NCI-H2171 (cell line): ENCODE measurements at places on chromosomes 1 and 21.

- DNase-seq, result no peak
Measured at GRCh38 chr1:226575739-226576378, 27.3 kb downstream of the STUM start.

DNA sequence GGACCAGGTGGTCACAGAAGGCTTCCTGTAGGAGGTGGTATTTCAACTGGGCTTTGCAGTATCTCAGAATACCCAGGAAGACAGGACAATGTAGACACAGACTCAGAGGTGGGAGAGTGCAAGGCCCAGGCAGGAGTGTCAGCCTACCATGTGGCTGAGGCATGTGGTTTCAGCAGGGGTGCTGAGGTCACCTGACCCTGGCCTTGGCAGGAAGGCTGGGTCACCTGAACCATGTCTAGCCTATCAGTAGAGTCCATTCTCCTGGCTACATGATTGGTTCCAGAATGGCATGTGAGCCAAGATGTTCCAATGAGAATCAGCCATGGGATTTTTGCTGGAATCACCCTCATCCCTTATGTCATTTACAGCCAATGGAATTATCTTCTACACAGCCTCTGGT, 169.4 kb downstream of the ACTL8 start:
- no peak for DNase-seq

DNA sequence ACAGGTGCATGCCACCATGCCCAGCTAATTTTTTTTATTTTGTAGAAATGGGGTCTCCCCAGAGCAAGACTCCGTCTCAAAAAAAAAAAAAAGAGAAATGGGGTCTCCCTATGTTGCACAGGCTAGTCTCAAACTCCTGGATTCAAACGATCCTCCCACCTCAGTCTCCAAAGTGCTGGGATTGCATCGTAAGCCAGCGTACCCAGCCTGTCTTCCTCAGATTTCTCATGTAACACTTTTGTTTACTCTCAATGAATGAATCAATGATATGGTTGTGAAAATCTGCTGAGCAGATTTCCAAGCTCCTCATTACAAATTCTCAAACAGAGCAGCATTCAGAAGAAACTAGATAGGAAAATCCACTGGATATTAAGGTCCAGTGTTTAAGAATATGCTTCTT, 6.6 kb downstream of the CMPK1 start:
- no peak for DNase-seq

DNA sequence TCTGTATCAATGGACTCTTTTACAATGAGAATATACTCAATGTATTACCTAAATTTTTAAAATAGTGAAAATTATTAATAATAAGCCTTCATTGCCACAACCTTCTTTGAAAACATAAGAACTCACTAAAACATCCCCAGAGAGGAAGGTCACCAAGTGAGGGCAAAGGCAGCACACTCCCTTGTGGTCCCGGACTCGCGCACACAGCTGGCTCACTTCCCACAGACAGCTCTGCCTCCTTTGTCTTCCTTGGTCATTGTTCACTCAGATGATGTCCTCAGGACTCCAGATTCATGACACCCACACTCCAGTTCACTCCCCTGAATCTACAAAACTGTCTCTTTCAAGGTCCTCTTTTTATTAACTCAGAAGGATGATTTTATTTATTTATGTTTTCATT, 19.2 kb upstream of the UBR4 start:
- no peak for DNase-seq

GRCh38 chr1:203478231-203478630, 2.6 kb downstream of the PRELP start:
- DNase-seq, result no peak

DNA sequence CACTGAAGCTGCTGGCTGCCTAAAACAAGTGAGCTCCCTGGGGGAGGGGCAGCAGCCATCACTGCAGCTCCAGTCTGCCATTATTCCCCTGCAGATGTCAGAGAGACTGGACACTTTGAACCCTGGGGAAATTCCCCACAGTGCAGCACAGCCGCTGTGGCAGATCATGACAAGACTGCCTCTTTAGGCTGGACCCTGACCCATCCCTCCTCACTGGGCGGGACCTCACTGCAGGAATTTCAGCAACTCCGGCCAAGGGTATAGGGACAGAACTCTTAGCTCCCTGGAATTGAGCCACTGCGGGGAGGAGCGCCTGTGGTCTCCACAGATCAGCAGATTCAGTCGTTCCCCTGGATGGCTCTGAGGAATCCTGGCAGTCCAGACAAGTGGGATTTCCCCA, 964.6 kb downstream of the BRINP3 start:
- DNase-seq, result no peak

- no peak for DNase-seq
Measured at GRCh38 chr1:56311766-56312165, 267.6 kb downstream of the PLPP3 start.

DNA sequence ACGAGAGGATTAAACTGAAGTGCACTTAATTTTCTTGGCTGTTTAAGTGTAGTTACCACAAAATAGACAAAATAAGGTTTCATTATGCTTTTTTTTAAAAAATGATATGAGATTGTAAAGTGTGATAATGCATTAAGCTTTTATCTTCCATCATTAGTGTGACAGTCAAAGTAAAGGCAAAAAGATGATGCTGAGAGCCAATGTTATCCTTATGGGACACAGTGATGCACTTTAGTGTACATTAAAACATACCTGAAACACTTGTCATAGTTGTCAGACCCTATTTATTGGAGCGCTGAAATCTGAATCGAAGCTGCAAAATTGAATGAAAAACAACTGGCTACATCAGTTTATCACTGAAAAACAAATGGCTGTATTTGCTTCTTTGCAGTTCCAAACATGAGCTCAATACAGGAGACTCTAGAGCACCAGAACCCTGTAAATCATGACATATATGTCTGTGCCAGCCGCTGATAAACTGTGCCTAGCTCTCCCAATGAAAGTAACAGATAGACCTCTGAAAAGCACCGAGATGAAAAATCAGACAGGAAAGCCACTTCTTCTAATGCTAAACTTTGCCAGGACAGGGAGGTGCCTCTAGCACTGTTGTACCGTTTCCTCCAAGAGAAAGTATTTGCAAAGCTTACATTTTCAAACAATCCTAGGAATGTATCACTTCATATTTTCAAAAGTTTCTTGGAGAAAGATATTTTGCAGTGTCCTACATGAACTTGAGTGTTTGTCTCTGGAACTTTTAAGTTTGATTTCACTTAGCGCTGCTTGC, 120.7 kb upstream of the TMPRSS15 start:
- no peak for DNase-seq

DNA sequence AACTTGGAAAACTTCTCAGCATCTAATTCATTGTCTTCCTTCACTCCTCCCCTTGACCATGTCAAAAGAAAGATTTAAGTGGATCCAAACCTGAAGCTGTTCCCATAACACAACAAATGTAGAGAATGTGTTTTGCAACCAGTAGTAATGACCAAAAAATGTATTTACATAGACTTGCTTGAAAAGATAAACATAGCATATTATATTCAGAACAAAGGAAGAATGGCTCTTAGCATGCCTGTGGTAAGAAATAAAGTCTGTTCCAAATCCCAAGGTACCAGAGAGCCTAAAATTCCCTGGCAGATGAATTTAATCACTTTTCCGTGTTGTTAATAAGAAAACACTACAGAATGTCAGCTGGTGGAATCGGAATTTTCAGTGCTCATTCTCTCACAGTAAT, 36.8 kb downstream of the FMO3 start:
- no peak for DNase-seq

DNA sequence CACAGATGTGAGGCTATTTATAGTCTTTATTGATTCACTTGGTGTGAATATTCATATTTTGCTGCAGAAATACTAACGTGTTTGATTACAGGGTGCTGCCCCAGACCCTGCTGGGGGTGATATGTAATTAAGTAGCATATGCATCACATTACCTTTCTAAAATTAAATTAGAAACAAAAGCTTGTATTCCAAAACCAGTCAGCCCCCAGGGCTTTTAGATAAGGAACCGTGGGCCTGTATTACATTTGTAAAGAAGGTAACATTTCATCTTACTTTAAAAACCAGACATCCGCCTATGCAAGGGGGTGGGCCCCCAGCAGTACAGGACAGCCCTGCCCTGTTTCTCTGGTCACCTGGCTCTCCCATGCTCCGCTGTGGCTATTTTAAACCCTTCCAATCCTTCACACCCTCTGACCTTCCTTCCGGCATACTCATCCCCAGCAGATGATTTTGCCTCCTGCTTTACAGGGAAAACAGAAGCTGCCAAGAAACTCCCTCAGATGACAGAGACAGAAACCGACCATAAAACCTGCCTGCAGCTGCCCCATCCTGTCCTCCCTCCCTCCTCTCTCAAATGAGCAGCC, 22.0 kb upstream of the KCNC4 start:
- DNase-seq, result no peak

GRCh38 chr1:59766227-59766855, 48.4 kb upstream of the HOOK1 start:
- no peak for DNase-seq

DNA sequence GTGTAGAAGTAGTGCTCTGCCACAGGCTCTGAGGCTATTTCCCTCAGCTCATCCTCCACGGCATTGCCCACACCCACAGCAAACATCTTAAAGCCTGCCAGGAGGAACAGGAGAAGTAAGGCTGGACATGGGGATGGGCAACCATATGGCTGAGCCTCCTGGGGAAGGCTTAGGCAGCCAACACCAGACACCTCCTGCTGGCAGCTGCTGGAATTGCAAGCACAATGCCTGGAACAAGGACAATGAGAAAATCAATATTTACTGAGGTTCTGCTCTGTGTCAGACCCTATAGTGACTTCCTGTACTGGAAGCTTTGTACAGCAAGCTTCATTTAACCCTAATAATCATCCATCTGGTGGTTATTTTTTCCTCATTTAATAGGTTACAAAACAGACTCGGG, 8.2 kb downstream of the MATN1 start:
- no peak for DNase-seq

DNA sequence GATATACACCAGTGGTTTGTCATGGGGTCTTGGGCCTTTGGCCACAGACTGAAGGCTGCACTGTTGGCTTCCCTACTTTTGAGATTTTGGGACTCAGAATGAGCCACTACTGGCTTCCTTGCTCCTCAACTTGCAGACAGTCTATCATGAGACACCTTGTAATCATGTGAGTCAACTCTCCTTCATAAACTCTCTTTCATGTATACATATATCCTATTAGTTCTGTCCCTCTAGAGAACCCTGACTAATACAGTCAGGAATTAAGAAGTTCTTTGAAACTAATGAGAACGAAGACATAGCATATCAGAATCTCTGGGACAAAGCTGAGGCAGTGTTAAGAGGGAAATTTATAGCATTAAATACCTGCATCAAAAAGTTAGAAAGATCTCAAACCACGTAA, 110.8 kb downstream of the SLC5A9 start:
- no peak for DNase-seq

GRCh38 chr1:201191653-201192260, 1.1 kb downstream of the IGFN1 start:
- DNase-seq, result no peak
